Endothelial cell of umbilical vein (primary cell): ENCODE measurements at places on chromosomes 2 and 18. TPM values are rescaled to one million over a fixed set of nuclear protein-coding genes. Genes with fewer than 3 reads are reported as not detected.

GRCh38 chr2:96111823-96112500, 4.4 kb downstream of the ADRA2B start:
- DNase-seq = no peak

- DNase-seq = no peak
These were observed 105.0 kb upstream of the RBBP8 start for GRCh38 chr18:22828171-22828570.

RAB17 gene
- 0.55 and 0.77 TPM in 2 replicates for total RNA-seq

DNA sequence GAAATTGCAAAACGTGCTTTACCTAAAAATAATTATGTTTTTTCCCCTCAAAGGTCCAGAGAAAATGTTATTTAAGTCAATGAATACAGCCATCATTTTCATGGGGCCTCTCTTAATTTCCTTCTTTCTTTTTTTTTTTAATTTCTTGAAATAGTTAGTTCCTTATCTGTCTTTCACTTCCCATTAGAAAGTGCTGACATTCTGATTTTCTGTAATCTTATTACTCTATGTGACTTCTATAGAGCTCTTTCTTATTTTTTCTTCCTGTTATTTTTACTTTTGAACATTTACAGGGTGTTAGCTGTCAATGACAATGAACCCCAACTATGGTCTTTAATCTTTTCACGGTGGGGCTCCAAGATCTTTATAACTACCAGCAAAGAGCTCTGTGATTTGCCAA, 30.0 kb downstream of the CTLA4 start:
- no peak for DNase-seq

GRCh38 chr2:215503381-215503780, 67.5 kb upstream of the FN1 start:
- no peak for DNase-seq

GRCh38 chr2:170917957-170918356, 11.1 kb upstream of the GORASP2 start:
- DNase-seq = no peak

LBX2 gene
- 3.8 and 4.3 TPM in 2 replicates for total RNA-seq

GRCh38 chr2:179332903-179333302, 68.3 kb upstream of the SESTD1 start:
- peak; percentile 50 for DNase-seq

DNA sequence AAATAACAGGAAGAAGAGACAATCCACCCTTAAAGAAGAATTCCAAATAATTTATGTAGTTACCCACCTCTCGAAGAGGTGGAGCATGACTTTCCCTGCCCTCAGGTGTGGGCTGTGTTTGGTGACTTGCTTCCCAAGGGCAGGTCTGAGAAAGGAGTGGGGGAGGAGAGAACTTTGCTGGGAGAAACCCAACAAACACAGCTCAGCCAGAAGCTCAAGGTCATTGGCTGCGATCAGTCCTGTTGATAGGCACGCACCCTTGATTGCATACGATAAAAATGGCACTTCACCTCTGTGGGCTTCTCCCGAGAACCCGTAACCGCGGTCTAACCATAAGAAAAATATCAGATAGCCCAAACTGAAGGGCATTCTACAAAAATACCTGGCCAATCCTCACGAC, 157.5 kb upstream of the ID2 start:
- no peak for DNase-seq

EGR4 gene
- total RNA-seq = not detected in 2 replicates

GRCh38 chr2:188964976-188965546, 9.1 kb upstream of the COL3A1 start:
- DNase-seq = no peak

DNA sequence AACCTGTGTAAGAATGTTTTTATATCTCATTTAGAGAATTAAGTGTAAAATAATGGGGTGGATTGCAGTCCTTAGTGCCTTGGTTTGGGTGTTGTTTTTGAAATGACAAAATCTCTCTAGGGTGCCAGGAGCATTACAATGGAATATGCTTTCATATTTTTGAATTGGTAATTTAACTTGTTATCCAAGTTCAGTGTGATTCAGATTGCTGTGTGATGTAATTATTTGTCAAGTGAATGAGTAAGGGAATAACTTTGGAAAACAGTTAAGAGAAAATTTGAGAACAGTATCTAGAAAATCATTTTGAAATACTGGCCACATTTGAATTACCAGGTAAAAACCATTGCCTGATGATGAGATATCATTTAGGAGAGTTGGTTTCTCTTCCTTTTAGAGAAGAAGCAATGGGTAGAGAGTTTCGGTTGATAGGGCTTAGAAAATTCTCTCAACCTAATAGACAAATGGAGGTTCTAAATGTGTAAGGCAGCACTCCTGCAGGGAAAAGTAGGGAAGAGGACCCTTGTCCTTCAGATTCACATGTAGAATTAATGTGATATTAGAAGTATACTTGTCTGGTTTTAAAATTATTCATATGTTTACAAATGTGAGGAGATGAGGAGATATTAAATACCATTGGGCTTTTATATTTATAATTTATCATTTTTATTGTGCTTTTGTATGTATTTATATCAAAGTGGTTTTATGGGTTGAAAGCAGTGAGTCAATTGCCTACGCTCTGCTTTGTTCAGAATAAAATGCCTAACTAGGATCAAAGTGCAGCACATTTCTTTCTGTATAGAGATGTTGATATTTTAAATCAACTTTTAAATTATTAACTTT, 124.8 kb downstream of the PHLPP1 start:
- no peak for DNase-seq

LRRC30 gene
- total RNA-seq = not detected in 2 replicates

GRCh38 chr2:205612636-205613035, 69.7 kb upstream of the NRP2 start:
- no peak for DNase-seq

- peak; percentile 64 for DNase-seq
These were observed 4.1 kb downstream of the ZEB2 start for GRCh38 chr2:144515696-144516410.

- DNase-seq = no peak
These were observed 102.2 kb downstream of the ACTR3 start for GRCh38 chr2:113992090-113992489.

GRCh38 chr2:218008060-218009040, 5.6 kb upstream of the TNS1 start:
- peak; percentile 32 for DNase-seq

DNA sequence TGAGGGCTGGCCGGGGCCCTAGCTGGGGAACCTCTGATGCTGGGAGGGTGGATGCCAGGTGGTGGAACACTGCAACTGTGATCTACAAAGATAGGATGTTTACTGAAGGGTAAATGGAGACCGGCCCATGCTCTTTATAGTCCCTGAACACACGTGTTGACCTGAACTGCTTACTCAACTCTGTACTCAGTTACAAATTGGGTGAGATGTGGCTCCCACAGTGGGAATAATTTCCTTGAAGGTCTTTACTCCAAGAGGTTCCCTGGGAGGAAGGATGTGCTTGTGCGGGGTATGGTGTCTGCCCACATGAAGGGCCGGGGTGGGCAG, 254.1 kb downstream of the PRKCE start:
- no peak for DNase-seq

KLHL29 gene
- 10.6 and 12.7 TPM in 2 replicates for total RNA-seq

GRCh38 chr2:235688511-235689426, 194.9 kb downstream of the AGAP1 start:
- DNase-seq = no peak

ASTL gene
- total RNA-seq = not detected in 2 replicates

DNA sequence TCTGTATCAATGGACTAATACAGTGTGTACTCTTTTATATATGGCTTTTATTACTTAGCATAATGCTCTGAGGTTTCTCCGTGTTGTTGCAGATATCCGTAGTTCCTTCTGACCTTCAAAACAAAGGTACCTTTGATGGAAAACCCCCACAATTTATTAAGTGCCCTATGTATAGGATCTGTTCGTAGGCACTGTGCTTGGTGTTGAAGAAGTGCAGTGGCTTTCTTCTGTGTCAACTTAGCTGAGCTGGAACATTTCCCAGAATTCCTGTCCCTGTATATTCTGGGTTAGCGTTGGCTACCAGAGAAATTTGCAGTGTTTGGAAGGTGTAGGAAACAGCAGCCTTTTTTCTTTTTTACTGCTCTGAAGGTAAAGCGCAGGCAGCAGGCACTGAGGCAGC, 56.3 kb upstream of the MSH2 start:
- no peak for DNase-seq
